Activated naive CD4-positive, alpha-beta T cell treated with anti-CD3 and anti-CD28 coated beads, Interleukin-2, amount 10 ng/mL, durations not matched to agents 5 hours and 36 hours (primary cell): ENCODE measurements at places on chromosomes 5 and 9. TPM values are rescaled to one million over a fixed set of nuclear protein-coding genes. Genes with fewer than 3 reads are reported as not detected.

OTULINL gene
- total RNA-seq: 33.0 TPM

ANKRD18A gene
- total RNA-seq: 3.3 TPM

PTGS1 gene
- not detected for total RNA-seq

PLK2 gene
- 2.0 TPM for total RNA-seq

SEMA6A gene
- not detected for total RNA-seq

TLX3 gene
- not detected for total RNA-seq
